ENCODE measurements at places on chromosomes 3 and 15. TPM values are rescaled to one million over a fixed set of nuclear protein-coding genes. Genes with fewer than 3 reads are reported as not detected.

The RGMA gene
- total RNA-seq = 0.25 TPM

The MUSTN1 gene
- 2.8 TPM for total RNA-seq

The CX3CR1 gene
- total RNA-seq = 0.60 TPM

The TMEM108 gene
- total RNA-seq = not detected

The BSN gene
- 0.07 TPM for total RNA-seq

The MYO5A gene
- 34.0 TPM for total RNA-seq

- no peak for DNase-seq
Observed at GRCh38 chr3:54047568-54047967, 74.8 kb upstream of the CACNA2D3 start.

DNA sequence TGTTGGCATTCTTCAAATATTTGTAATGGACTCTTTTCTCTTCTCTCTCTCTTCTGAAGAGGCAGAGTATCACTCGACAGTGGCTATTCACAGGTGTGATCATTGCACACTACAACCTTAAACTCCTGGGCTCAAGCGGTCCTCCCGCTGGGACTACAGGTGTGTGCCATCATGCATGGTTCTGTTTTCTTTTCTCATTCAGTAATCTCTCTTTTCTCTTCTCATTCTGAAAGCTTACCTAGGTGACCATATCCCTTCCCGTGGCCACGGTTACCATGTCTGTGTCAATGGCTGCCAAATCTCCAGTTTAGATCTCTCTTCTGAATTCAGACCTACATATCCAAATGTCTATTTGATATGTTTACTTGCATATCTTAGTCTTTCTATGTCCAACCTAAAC, 96.3 kb downstream of the SOX2 start:
- DNase-seq = no peak

DNA sequence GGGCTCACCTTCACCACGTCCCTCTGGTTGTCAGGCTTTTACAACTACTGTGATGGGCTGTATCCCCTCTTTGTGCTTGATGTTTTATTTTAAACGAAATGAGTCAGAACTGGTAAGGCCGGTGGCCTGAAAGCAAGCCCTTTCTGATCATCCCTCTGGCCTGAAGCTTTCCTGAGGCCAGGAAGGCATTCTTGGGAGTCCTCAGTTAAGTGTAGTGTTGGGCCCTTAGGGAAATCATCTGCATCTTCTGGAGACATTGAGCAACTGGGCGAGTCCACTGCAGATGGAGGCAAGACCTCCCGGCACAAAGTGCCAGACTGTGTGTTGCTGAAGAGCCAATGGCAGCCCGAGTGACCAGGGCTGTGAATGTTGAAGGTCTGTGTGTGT, 33.0 kb upstream of the AMOTL2 start:
- DNase-seq = no peak

GRCh38 chr15:63190769-63191649, 1.6 kb downstream of the RAB8B start:
- no peak for DNase-seq

DNA sequence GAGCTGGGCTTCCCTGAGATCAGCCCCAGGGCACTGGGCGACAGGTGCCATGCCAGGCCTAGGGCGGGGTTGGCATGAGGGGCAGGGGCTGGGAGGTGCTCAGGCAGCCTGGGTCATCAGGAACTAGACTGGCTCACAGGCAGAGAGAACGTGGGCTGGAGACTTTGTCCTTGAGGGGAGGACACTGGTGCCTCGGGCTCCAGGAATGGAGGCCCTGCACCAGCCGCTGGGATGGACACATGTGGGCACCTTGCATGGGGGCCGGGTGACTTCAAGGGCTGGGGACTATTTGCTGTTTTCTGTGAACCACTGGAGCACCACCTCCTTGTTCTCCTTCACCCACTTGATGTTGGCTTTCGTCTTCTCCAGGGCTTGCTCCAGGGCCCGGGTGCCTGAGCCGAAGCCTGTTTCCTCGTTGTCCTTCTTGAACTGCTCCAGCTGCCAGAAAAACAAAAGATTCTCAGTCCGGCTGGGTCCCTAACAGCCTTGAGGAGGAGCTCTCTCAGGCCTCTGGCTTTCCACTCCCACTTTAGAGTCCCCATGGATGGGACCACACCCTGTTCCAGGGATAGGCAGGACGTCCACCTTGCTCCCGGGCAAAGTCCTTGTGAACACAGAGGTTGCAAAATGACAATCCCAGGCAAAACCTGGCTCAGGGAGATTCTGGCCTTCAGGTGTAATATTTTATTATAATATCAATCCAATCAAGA, 9.1 kb downstream of the MESP2 start:
- DNase-seq = no peak

GRCh38 chr3:55698831-55699230, 211.7 kb upstream of the WNT5A start:
- no peak for DNase-seq

- no peak for DNase-seq
Observed at GRCh38 chr3:128317101-128317697, 149.5 kb downstream of the DNAJB8 start.

DNA sequence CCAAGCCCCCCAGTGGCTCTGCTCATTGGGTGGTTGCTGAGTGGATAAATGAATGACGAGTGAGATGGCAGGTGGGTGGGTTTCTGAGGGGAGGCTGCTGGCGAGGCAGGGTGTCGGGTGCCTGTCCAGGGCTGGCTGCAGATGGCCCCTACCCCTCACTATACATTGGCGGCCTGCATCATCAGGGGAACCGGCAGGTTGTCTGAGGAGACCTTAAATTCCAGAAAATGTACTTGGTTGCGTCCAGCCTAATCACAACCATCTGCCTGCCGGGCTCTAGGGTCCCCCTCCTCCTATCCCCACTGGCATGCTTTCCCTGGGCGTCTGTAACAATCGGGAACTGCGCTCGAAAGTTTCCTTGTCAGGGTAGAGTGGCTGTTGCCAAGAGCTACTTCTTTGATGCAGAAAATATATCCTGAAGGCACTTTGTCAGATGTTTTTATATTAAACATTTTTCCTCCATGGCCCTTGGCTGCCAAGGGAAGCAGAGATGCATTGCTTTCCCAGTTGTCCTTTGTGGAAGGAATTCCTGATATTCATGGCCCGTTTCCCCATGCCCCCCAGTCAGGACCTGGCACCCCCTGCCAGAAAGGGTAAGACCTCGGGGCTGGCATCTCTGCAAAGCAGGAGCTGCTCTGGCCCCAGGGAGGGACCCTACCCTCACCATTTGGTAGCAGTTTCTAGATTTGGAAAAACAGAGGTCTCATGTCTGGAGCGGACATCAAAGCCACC, 22.9 kb downstream of the SMAD6 start:
- no peak for DNase-seq

- no peak for DNase-seq
Observed at GRCh38 chr3:193787496-193787870, 194.5 kb downstream of the OPA1 start.

DNA sequence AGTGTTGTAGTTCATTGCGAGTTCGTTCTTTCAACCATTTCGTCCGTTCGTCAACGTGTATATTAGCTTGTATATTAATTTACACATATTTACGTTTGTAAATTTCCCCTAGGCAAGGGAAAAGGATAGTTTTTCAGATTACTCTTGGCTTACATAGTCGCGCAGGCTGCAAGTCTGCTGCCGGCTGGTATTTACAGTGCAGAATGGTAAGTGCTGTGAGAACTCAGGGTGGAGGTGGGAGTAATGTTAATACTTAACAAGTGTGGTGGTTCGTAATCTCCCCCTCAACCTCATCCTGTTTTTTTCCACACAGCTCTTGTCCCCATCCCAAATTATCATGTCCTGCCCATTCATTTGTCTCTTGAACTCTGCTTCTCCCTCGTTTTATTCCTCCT, 766 bp downstream of the FAM98B start:
- no peak for DNase-seq

DNA sequence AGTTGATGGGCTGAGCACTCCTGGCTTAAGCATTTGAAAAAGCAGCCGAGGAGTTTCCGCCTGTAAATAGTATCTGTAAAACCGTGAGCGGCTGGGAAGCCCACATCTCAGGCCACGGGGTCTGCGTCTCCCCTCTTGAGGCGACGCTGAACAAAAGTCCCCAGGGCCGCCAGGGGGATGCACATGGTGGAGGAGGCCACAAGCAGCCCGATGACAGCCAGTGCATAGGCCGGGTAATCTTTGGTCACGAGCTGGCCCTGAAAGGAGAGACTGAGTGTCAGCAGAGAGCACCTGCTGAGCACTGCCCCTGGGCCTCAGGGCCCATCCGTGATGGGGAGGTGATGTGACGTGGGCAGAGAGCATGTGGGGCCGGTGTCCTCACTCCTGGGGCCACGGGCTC, 37.5 kb downstream of the SLC6A20 start:
- DNase-seq = no peak

GRCh38 chr3:104933972-104934371, 432.7 kb upstream of the ALCAM start:
- DNase-seq = no peak

All from activated CD4-positive, alpha-beta T cell treated with anti-CD3 and anti-CD28 coated beads, Interleukin-2, amount 10 ng/mL, durations not matched to agents 7 days and 5 days (primary cell).